ENCODE measurements at places on chromosomes 7 and 10. TPM values are rescaled to one million over a fixed set of nuclear protein-coding genes. Genes with fewer than 3 reads are reported as not detected.

The NKX2-3 gene
- total RNA-seq = 0.12 TPM

- peak; percentile 29 for ATAC-seq
Measured at GRCh38 chr10:49109669-49110340, 5.5 kb downstream of the VSTM4 start.

- ATAC-seq = no peak
Measured at GRCh38 chr7:38975944-38976392, 1.7 kb upstream of the POU6F2 start.

- ATAC-seq = no peak
Measured at GRCh38 chr10:69246036-69246435, 25.9 kb downstream of the HKDC1 start.

DNA sequence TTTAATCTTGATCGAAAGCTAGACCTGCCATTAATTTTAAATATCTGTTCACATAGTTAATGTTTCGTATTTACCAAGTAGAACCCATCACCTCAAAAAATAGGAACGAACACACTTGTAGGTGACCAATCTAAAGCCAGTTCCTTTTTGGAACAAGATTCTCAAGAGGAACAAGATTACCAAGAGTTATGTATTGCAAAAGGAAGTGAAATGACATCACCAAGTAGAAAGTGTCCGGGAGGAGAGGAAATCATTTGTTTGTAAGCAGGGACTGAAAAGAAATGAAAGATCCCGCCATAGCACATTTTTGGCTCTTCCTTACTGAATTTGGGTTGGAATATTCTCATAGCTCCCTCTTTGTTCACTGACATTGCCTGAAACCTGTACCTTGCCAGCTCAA lies 1200.5 kb downstream of the SORCS1 start:
- ATAC-seq = no peak

DNA sequence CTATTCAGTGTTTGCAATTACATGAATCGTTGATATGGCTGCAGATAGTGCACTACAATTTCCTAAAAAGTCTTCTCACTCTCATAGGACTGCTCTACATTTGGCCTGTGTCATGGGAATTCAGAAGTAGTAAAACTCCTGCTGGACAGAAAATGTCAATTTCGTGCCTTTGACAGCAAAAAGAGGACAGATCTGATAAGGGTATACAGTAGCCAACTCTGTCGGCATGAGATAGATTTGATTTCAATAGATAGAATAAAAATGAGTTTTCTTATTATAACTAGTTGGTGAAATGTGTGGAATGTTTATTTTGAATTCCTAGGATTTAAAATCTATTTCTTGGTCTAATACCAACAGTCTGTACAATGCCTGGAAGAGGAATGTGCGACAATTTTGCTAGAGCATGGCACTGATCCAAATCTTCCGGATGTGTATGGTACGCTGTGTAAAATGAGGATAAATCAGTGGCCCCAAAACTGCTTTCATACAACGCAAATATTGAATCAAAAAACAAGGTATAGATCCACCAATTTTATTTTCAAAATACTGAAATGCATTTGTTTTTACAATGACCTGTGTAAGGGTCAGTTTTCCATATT lies 133.5 kb upstream of the CDK13 start:
- ATAC-seq = no peak

DNA sequence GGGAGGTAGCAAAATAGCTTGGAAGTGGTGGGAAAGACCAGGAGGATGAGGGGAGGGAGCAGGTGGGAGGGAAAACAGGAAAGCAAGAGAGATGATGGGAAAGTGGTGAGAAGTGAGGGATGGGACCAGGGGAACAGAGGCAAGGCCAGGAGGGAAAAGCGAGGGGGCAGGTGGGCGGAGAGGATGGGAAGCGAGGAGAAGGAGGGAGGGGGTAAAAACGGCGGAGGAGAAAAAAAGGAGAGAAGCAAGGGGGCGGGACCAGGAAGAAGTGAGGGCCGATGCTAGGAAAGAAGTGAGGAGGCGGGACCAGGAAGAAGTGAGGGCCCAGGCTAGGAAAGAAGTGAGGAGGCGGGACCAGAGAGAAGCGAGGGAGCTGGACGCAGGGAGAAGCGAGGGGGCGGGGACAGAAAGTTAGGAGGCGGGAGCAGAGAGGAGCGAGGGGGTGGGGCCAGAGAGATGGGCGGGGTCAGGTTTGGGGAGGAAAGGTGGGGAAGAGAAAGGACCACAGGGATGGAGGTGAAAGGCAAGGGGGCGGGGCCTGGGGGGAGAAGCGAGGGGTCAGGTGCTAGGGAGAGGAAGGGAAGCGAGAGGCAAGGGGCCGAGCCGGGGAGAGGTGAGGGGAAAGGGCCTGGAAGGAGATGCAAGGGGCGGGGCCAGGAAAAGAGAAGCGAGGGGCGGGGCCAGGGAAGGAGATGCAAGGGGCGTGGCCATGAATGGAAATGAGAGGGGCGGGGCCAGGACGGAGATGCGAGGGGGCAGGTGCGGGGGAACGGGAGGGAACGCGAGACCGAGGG lies 984 bp downstream of the SMURF1 start:
- peak; percentile 89 for ATAC-seq

DNA sequence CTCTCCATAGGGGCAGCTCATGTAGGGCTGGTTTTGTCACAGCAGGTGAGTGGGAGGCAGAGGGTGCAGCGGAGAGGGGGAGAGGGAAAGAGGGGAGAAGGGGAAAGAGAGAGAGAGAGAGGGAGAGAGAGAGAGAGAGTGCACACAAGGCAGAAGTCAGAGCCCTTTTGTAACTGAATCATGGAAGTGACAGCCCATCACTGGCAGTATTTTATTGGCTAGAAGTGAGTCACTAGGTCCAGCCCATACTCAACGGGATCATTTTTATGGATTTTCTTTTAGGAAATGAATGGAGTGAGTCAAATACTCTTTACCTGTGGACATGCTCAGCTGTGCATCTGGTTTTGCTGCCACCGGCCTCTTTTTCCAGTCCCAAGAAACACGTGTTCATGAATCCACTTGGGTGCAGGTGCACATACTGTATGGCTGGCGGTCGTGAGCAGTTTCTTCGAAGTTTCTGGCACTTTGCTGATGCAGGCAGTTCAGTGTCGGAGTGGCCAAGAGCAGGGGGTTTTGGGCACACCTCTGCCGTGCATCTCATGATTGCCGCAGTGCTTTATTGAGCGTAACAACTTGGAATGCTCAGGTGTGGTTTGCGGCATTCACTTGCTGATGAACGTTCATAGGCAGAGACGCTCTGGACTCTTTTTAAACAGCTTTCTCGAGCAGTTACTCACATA lies 40.3 kb downstream of the DOCK1 start:
- ATAC-seq = peak; percentile 50

DNA sequence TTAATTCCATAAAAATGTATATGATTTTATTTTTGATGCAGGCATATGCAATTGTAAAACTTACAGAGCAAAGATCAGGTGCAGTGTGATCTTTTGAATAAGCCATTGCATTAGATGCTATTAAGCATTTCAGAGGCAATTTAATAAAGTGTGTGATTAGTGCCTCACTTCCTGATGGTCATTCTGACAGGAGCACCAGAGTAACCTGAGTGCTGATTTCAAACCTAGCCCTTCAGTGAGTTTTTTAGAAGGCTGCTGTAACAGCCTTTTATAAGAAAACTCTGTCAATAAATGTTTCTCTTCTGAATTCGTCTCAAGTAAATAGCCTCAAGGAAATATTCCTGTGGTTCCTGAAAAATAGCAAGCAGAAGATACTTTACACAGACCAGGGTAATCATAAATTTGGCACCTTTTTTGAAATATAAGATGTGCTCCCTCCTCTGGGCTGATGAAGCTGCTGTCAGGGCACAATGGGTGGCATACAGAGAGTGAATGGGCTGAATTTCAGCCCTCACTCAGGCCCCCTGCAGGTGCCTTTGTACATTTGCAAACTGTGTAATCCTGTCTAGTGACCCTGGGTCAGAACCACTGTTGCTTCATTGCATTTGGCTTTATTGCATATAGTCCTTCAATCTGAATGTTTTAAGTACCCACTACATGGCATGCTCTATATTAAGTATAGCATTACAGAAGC lies 193.7 kb upstream of the CSTF2T start:
- no peak for ATAC-seq

GRCh38 chr10:15457382-15457781 lies 86.3 kb upstream of the FAM171A1 start:
- ATAC-seq = no peak

The ACSL5 gene
- total RNA-seq = 3.3 TPM

GRCh38 chr7:149823191-149823630 lies 15.0 kb upstream of the ZNF862 start:
- ATAC-seq = no peak

The FKBP6 gene
- not detected for total RNA-seq

- ATAC-seq = peak; percentile 50
Measured at GRCh38 chr7:106082087-106082854, 29.8 kb downstream of the SYPL1 start.

The ANKRD22 gene
- 32.9 TPM for total RNA-seq

The CASTOR2 gene
- total RNA-seq = 3.4 TPM

- peak; percentile 70 for ATAC-seq
Measured at GRCh38 chr10:120115959-120116358, 223.4 kb downstream of the SEC23IP start.

The SLC26A3 gene
- 0.44 TPM for total RNA-seq

- ATAC-seq = no peak
Measured at GRCh38 chr7:88442413-88442812, 135.7 kb upstream of the STEAP4 start.

The KCP gene
- total RNA-seq = 1.8 TPM

The NEURL1 gene
- total RNA-seq = 0.16 TPM

DNA sequence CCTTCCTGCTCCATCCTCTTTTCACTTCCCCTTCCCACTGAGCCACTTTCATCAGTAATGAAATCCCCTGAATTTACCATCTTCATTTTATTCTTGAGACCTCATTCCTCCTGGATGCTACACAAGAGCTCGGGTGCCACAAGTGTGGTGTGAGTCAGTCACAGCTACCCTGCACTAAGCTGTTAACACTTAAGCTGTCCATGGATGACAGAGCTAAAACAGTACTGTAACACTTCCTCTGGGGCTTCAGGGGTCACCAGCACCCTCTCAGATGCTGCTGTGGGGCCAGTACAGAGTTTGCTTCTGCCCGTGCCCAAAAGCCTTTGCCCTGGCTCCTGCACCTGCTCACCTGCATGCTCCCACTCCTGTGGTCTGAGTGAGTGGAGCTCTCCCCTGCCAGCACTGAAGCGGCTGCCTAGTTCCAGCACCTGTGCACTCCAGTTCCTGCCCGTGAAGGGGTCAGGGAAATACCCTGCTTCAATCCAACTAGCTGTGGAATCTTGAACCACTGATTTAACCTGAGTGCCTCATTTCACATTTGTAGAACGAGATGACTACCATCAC lies 71.9 kb downstream of the POT1 start:
- ATAC-seq = no peak

DNA sequence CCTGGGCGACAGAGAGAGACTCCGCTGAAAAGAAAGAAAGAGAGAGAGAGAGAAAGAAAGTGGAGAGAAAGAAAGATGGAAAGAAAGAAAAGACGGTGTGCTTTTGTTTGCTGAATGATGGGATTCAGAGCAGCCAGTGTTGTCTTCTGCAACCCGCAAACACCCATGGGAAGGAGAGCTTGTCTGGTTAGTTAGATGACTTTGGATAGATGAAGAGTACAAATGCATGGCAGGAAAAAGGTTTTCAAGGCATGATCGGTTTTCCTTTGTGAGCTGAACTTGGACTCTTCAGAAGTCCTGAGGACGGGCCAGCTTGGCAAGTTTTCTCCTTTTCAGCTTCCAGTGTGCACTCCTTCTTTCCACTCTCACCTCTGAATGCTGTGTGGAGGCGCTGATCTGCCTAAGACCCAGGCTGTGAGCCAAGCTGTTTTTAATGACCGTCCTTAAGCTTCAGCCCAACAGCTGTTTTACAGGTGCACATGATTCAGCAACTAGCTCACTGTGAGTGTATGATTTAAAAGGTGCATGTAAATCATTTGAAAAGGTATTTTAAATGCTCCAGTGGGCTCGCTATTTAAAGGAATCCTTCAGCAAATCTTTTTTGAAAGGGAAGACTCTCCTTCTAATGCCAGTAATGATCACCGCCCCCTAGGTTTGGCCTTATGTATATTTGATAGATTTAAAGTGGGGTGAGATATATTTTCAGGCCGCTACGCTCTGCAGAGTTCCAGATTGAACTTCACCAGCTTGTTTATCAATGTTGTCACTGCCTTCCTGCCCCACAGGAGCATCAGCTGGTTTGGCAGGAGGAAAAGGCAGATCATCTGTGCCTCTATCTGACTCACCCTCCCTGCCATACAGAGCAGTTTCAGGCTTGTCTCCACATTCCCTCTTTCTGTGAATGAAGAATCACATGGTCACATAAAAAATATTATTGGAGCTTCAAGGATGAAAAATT lies 115.0 kb downstream of the PLXDC2 start:
- ATAC-seq = peak; percentile 95

DNA sequence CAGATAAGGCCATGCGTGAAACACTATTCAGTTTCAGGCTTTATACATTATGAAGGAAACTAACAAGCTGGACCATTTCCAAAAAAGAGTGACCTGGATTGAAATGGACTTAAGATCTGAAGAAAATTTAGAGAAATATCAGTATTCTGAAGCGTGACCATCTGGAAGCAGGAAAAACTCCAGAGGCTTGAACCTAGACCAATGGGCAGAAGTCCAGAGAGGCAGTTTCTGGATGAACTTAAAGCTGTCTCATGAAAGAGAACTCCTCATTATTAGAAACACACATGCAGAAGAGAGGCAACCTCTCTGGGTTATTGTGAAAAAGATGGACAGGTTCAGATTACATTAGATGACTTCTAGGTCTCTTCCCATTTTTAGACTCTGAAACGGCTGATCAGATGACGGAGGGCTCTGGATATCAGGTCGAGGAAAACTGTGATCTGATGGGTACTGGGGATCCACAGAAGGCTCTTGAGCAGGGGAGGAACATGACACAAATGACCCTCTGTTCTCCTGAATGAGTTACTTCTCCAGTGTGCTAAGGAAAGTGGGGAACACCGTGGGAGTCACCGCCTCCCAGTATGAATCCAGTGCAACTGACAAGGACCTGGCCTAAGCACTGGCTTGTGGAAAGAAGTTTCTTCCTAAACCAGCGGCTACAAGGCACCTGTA lies 116.5 kb downstream of the SPDYE5 start:
- ATAC-seq = no peak

- ATAC-seq = no peak
Measured at GRCh38 chr10:34526186-34526585, 288.9 kb downstream of the PARD3 start.

DNA sequence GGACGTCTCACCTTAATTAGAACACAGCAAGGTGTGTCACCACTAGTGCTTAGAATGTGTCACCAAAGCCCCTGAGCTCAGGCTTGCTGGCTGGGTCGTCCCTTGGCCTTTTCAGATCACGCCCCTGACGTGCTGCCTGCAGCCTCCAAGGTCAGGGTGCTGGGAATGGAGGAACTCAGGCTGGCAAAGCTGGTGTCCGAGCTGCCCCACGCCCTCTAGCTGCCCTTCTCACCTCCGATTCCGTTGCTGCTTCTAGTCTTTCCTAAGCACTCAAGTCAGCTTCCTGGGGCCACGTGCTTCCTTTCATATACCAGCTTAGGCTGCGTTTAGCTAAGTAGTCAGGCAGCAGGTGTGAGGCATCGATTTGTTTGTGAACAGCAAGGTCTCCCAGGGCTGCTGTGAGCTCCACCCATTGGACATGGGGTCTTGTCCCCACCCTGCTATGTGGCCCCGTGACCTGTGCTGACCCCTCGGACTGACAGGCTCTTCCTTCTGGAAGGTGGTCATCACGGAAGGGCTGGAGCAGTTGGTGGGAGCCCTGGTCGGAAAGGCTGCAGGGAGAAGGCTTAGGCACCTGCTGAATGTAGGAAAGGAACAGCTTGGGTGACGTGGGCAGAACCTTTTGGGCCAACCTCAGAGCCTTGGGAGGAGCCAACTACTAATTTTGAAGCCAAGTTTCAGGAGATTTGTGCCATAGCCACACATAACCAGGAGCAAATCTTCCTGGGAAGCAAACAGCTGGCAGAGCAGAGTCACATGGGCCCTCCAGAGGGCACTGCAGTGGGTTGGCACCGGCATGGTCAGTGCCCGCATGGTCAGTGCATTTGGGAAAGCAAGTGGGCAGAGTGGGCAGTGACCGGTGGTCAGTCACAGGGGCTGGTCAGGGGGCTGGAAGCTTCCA lies 28.8 kb downstream of the VIPR2 start:
- no peak for ATAC-seq

All from esophagus mucosa (tissue), 1 donor.